Motor neuron (in vitro differentiated cells): ENCODE measurements at places on chromosomes 3 and 15.

GRCh38 chr3:127085576-127085975 lies 102.7 kb downstream of the PLXNA1 start:
- no peak for ATAC-seq

GRCh38 chr15:89494941-89495637 lies 1.3 kb downstream of the RHCG start:
- ATAC-seq = no peak

- ATAC-seq = peak; percentile 89
Observed at GRCh38 chr3:10816019-10816862, at the start of gene SLC6A11. Gene SLC6A11, plus strand, starts transcription at chr3:10816228. Its CDS starts 38 bp downstream, at chr3:10816266.

DNA sequence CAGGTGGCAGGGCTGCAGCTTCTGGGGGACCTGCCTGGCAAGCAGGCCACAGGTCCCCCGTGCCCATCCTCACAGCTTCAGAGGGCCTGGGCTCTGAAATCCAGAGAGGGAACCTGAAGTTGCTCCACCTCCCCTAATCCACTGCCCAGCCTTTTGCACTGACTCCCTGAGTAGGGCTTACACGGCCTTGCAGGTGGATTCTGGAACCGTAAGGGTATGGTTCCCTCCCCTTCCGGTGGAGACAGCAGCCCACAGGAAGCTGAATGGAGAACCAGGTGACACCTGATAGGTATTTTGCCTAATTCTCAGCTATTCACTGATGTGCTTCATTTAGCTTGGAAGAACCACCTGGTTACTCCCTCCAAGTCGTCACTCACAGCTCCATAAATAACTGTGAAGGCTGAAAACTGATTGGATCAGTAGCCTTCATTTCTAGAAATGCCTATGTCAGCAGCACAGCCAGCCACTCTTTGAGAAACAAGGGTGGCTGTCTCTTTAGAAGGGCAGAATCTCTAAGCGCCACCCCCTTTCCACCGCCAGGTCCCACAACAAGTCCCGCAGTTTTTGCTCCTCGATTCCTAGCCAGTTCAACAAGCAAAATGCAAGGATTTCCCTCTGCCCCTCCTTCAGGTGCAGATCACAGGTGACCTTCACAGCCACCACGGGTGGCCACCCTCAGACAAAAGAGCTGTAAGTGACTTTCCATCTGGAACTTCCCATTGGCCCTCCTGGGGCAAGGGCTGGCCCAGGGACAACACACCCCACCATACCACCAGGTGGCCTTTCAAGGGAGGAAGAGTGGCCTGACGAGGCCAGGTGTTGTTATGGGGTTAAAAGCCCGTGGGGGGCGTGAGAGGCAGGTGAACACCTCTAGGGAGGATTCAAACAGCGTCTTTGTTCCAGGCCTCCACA lies 112.9 kb downstream of the SEC22A start:
- no peak for ATAC-seq

GRCh38 chr3:56110886-56111285 lies 357.4 kb downstream of the ERC2 start:
- ATAC-seq = no peak

DNA sequence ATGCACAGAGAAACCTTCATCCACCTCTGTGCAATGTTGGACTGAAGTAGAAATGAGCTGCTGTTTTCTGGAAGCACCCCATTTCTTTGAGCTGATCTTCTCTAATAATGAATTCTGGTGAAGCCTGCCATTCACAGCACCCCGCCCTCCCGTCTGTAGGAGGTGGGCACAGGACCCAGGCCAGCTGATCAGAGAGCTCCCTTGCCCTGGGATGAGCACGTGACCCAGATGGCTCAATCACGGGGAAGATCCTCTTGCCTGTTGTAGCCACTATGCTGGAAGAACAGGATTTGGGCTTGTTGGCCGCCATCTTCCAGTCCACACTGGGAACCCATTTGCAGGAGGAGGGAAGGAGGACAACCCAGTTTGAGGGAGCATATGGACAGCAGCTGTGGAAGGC lies 44.5 kb downstream of the GOLGA6L2 start:
- ATAC-seq = no peak

- ATAC-seq = no peak
Observed at GRCh38 chr15:100168787-100169186, 173.0 kb downstream of the ADAMTS17 start.

- no peak for ATAC-seq
Observed at GRCh38 chr15:76974456-76975036, 20.4 kb upstream of the PSTPIP1 start.

- no peak for ATAC-seq
Observed at GRCh38 chr3:114285648-114286230, 8.1 kb upstream of the TIGIT start.

GRCh38 chr15:57215326-57215725 lies 161.0 kb upstream of the CGNL1 start:
- ATAC-seq = no peak

- ATAC-seq = no peak
Observed at GRCh38 chr3:156792114-156792513, 34.0 kb upstream of the LEKR1 start.

DNA sequence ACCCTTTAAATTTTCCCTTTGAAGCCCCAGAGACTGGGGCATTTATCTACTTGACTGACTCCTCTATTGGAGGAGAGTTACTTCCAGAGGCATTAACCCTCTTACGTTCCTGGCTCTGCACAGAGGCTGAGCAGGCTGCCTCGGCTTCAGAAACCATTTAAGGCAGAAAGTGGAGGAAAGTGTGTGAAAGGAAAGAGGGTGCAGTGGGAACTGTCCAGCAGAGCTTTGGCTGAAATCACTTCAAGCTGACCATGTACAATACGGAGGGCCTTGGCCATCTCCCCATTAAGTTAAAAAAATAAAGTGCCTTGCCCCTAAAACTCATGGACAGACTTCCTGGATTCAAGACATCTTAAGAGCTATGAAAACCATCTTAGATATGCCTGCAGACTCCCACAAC lies 238.7 kb downstream of the SV2B start:
- no peak for ATAC-seq

- ATAC-seq = no peak
Observed at GRCh38 chr3:63037116-63037515, 161.9 kb upstream of the CADPS start.

GRCh38 chr3:127899200-127899599 lies 15.8 kb upstream of the KBTBD12 start:
- no peak for ATAC-seq
